ENCODE measurements at places on chromosomes 4 and X. TPM values are rescaled to one million over a fixed set of nuclear protein-coding genes. Genes with fewer than 3 reads are reported as not detected.

GRCh38 chrX:68929332-68930150, 100.7 kb downstream of the EFNB1 start:
- no peaks in the 10 kb centered on the region for H3K27me3 ChIP-seq
- H3K4me1 ChIP-seq, result peaks cover 34% of the 10 kb centered on the region
- H3K36me3 ChIP-seq, result no peaks in the 10 kb centered on the region
- no peak overlapping the region for H3K4me3 ChIP-seq
- H3K27ac ChIP-seq, result peak overlapping the region; percentile 86
- no peak for DNase-seq

DNA sequence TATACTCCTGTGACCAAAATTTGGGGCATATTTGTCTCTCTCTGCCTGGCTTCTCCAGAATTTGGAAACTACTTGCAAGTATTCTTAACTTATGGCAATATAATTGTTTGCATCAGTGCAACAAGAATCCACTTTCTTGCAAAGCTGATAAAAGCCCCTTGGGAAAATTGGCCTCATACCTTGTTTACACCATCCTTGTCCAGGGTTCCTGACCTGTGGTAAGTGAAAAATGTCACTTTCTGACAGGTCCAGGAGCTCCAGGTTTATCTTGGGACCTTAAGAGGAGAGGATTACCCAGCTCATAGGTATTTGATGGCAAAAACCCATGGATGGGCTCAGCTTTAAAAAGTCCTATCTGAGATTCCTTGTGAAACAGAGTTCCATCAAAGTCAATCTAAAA, 29.3 kb upstream of the CXCL13 start:
- H3K27ac ChIP-seq, result no peak overlapping the region
- H3K27me3 ChIP-seq, result peaks cover 2% of the 10 kb centered on the region
- no peak for DNase-seq
- H3K4me1 ChIP-seq, result peaks cover 2% of the 10 kb centered on the region

DNA sequence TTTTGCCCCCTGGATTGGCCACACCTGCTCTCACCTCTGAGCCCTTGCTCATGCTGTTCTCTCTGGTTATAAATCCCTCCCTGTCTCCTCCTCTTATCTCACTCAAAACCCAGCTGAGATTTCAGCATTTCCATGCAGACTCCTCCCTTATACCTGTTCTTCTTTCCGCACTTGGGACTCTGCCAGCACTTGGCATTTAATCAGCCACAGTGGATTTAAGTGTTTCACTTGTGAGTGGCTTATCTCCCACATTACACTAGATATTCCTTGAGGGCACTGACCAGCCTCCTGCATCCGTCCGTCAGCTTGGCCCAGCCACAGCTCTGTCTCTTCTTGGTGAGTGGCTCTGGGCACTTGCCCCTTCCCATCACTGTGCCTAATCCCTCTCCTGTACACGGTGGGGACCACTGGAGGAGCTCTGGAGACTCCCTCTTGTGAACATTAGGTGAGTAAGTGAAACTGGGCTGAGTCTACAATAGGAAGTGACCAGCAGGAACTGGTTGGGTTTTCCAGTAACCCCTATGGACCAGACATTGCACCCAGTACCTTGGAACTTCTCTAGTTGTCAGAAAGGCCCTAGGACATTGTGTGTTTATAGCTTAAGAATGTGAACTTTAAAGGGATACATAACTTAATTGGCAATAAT, 19.9 kb downstream of the FGFBP1 start:
- peaks cover 8% of the 10 kb centered on the region for H3K27me3 ChIP-seq
- H3K4me1 ChIP-seq, result peaks cover 10% of the 10 kb centered on the region
- peak; percentile 50 for DNase-seq
- H3K4me3 ChIP-seq, result no peak overlapping the region

- peaks cover 5% of the 10 kb centered on the region for H3K4me1 ChIP-seq
- H3K27me3 ChIP-seq, result no peaks in the 10 kb centered on the region
- no peak overlapping the region for H3K27ac ChIP-seq
- H3K36me3 ChIP-seq, result no peaks in the 10 kb centered on the region
These were observed 62.7 kb upstream of the GPC4 start for GRCh38 chrX:133477986-133478385.

DNA sequence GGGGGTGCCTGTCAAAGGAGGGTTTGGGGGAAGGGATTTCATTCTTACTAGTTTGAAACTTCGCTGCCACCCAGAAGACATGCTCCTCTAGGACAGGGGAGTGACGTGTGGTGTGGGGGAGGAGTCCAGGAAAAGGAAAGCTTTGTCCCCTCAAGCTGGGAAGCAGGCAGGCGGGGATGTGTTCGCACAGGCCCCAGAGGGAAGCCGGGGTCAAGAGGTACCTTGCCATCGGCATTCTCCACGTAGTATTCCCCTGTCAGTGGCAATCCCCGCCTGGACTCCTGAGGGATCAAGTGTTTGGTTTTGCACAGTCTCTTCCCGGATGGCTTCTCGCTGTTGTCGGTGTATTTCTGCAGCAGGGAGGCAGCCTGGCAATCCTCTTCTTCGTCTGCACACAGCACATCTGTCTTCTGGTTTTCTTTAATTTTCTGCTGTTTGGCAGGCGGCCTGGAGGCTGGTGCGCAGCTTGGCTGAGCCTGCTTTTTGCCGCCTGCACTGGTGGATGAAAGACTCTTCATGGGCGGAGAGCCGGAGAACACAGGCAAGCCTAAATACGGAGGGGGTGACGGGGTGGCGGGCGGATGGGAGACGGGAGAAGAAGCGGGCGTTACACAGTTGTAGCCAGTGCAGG, 35.1 kb downstream of the BCOR start:
- H3K4me1 ChIP-seq, result peaks cover 15% of the 10 kb centered on the region
- H3K36me3 ChIP-seq, result peaks cover 21% of the 10 kb centered on the region
- peak overlapping the region; percentile 63 for H3K27ac ChIP-seq
- H3K27me3 ChIP-seq, result no peaks in the 10 kb centered on the region

The LRPAP1 gene
- total RNA-seq, result 118 TPM

The ETDA gene
- total RNA-seq, result not detected

DNA sequence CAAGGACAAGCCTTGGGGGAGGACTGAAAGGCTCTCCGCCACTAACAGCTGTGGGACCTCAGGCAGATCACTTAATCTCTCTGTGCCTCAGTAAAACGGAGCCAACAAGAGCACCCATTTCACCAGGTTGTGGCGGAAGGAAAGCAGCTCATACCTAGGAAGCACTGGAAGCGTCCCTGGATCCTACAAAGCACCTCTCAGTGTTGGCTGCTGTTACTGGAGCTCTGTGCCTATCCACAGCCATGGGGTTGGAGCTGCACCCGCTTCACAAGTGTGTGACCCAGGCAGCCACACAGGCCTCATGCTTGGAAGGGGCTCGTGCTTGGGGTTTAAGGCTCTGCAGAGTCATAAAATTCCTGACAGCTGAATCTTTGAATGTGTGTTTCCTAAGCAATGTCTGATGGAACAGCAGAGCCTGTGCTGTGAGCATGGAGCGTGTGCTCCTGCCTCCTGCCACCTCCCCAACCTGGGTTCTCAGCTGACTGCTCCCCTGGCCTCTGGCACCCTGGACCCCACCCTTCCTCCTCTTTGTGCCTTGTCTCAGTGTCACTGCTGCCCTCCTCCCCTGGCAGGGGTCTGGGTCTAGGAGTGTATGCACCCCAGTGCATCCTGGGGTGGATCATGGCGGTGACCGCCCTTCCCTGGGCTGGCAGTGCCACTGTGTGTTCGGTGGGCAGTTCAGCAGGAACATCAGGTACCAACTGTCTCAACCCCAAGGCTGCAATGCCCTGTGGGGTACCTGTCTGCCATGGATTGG, 14.4 kb upstream of the MAN2B2 start:
- H3K27ac ChIP-seq, result no peak overlapping the region
- no peak for DNase-seq
- no peak overlapping the region for H3K4me3 ChIP-seq

DNA sequence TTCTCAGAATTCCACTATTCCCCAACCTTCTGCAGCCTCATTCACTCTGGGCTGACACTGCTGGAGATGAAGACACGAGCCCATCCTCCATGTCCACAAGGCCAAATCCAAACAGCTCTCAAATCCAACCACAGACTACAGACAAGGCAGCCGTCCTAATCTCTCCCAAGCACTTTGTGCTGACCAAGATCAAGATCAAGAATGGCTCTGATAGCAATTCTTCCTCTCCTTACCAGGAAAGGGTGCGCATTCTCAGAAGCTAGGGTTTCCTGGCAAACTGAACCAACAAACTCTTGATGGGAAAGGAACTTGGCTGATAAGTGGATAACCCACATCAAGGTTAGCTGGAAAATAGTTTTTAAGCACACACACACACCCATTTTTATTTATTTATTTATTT, 26.5 kb downstream of the RELL1 start:
- H3K27me3 ChIP-seq, result no peaks in the 10 kb centered on the region
- no peak overlapping the region for H3K27ac ChIP-seq
- H3K36me3 ChIP-seq, result peaks cover 11% of the 10 kb centered on the region
- H3K4me3 ChIP-seq, result no peak overlapping the region
- no peak for DNase-seq

DNA sequence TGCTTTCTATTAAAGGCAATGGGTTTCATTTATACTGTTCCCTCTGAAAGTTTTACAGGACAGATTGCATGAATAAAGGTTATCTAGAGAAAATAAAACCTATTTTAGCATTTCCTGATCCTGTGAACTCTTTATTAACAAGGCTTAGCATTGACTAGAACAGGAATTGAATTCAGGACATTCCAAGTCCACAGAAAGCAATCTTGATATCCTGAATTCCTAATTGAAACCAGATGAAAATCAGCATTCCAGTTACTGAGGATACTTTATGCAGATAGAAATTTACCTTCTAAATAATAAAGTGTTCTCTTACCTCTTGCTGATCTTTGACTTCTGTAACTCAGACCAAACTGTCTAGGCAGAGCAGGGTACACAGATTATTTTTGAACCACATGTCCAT, 151.4 kb downstream of the ZNF518B start:
- H3K4me3 ChIP-seq, result no peak overlapping the region
- no peaks in the 10 kb centered on the region for H3K27me3 ChIP-seq
- H3K4me1 ChIP-seq, result no peaks in the 10 kb centered on the region
- DNase-seq, result no peak
- no peak overlapping the region for H3K27ac ChIP-seq

The F8A3 gene
- 2.7 TPM for total RNA-seq

- H3K4me3 ChIP-seq, result no peak overlapping the region
- peak overlapping the region; percentile 30 for H3K27ac ChIP-seq
- no peak for DNase-seq
- peaks cover 84% of the 10 kb centered on the region for H3K4me1 ChIP-seq
- H3K36me3 ChIP-seq, result peaks cover 17% of the 10 kb centered on the region
These were observed 13.6 kb downstream of the STOX2 start for GRCh38 chr4:183918696-183919095.

DNA sequence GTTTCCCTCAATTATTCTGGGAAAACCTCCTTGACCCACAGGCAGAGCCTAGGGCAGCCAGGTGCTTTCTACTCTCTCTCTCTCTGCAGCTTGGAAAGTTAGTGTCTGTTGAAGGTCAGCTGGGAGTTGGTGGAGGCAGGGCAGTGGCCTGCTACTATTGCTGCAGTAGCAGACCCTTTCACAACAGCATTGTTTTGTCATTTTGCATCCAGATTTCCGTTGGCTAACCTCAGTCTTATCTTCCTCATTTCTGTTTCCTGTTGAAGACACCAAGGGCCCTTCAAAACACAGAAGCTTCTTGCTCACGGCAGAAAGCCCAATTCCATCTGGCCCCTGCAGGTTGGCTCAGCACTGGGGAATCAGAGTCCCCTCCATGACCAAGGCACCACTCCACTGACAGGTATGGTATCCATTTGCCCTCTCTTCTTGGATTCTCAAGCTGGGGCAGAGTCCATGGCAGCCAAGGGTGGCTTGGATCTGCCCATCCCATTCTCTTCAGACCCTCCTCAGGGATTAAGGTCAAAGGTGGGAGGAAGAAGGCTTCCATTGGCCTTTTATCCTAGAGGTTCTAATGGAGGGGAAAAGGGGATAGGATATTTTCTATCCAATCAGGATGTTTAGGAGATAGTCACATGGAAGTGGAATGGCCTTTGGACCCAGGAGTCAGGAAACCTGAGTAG, 24.6 kb downstream of the VSIG4 start:
- no peak for DNase-seq
- no peak overlapping the region for H3K4me3 ChIP-seq
- no peak overlapping the region for H3K27ac ChIP-seq
- no peaks in the 10 kb centered on the region for H3K27me3 ChIP-seq

DNA sequence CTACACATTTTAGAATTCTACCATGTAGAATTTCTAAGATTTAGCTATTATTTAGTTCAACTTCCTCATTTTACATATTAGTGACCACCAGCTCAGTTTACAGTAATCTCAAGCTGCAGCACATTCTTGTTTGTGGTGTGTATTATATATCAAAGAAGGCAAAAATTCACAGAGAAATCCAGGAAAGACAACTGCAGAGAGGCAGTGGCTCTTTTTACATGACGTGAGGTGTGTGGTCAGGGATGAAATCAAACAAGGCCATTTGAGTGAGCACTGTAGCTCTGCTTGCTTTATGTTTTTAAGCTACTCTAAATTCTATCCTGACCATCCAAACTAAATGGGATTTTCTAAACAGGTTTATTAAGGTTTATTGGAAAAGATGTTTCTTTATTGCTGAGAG, 71.1 kb downstream of the COL25A1 start:
- DNase-seq, result no peak
- H3K36me3 ChIP-seq, result peaks cover 11% of the 10 kb centered on the region
- peaks cover 22% of the 10 kb centered on the region for H3K4me1 ChIP-seq
- H3K27ac ChIP-seq, result peak overlapping the region; percentile 1
- H3K4me3 ChIP-seq, result no peak overlapping the region
- H3K27me3 ChIP-seq, result no peaks in the 10 kb centered on the region

DNA sequence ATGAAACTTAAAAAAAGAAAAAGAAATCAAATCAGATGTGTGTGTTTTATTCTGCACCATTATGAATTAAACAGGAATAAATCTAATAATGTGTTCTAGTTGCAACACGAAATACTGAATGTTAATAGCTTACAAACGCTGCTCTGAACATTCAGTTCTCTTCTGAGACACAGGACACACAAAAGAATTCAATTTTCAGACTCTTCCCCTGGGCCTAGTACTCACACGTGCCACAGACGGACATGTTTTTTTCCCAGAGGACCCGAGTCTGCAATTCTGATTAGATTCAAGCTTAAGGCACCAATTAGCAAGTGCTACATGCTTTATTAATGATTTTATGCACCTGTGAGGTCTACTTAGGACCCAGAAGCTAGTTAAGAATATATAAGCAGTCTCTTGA, 20.5 kb downstream of the C4orf54 start:
- no peaks in the 10 kb centered on the region for H3K4me1 ChIP-seq
- no peak overlapping the region for H3K27ac ChIP-seq
- no peak overlapping the region for H3K4me3 ChIP-seq
- no peaks in the 10 kb centered on the region for H3K36me3 ChIP-seq
- H3K27me3 ChIP-seq, result no peaks in the 10 kb centered on the region

The MAP3K15 gene
- 1.6 TPM for total RNA-seq

GRCh38 chr4:114272226-114272625, 292.8 kb upstream of the ARSJ start:
- H3K27me3 ChIP-seq, result no peaks in the 10 kb centered on the region
- H3K4me1 ChIP-seq, result peaks cover 8% of the 10 kb centered on the region
- no peak for DNase-seq
- no peak overlapping the region for H3K4me3 ChIP-seq
- peak overlapping the region; percentile 56 for H3K27ac ChIP-seq

The ENPEP gene
- total RNA-seq, result 11.9 TPM
